ENCODE measurements at places on chromosomes 4 and X.

- DNase-seq = no peak
Measured at GRCh38 chr4:123564758-123565346, 168.3 kb downstream of the SPRY1 start.

- DNase-seq = no peak
Measured at GRCh38 chr4:164424846-164425245, 329.1 kb upstream of the SMIM31 start.

DNA sequence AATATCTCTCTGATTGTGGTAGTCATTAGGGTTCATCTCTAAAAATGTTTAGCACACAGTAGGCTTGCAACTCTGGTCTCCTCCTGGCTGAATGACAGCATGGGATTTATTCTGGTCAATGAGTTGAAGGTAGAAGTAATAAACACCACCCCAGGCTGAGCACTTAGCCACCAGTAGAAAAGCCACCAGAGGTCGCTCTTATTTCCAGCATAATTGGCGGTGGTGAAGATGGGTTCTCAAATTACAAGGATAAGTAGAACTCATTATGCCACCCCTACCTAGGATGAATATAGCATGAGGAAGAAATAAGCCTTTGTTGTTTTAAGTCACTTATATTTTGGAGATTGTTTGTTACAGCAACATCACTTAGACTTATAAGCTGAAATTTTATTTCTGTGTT is 302.7 kb downstream of the GPM6A start:
- no peak for DNase-seq

- DNase-seq = no peak
Measured at GRCh38 chr4:139738846-139739613, 73.4 kb downstream of the MGST2 start.

DNA sequence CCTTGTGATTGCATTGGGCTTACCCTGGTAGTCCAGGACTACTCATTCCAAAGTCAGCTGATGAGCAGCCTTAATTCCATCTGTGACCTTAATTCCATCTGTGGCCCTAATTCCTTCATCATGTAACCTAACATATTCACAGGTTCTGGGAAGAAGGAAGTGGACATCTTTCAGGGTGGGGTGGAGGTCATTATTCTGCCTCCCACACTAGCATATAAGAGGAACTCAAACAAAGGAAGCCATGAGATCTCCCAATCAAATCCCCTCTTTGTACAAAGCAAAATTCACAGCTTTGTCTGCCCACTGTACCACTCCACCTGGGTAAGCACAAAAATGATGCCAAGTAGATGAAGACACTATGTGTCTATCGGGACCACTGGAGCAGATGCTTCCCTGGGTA is 87.3 kb downstream of the SLC2A9 start:
- no peak for DNase-seq

DNA sequence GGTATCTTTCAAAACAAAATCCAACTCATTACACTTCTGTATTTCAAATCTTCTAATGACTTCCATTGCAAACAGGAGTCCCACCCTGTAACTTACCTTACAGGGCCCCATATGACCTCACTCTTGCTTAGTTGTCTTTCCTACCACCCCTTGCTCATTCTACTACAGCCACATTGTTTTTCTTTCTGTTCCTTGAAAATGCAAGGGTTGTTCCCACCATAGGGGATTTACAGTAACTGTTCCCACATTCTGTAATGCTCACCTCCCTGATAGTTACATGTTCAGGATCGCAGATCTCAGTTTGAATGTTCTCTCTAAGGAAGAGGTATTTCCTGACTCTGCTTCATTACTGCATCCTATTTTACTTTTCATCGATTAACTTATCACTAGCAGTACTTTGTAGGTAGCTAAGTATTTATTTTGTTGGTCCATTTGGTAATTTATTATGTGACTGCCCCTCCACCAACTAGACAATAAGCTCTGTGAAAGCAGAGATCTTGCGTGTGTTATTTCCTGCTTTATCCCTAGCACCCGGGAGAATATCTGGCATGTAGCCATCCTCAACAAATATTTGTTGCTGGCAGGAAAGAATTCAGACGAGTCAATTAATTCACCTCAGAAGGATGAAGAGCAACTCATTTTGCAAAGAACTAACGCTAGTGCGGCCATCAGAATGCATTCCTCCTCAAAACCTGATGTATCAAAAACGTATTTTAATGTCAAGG is 21.4 kb downstream of the MAOB start:
- no peak for DNase-seq

- DNase-seq = no peak
Measured at GRCh38 chr4:126777649-126778048, 855.1 kb upstream of the INTU start.

DNA sequence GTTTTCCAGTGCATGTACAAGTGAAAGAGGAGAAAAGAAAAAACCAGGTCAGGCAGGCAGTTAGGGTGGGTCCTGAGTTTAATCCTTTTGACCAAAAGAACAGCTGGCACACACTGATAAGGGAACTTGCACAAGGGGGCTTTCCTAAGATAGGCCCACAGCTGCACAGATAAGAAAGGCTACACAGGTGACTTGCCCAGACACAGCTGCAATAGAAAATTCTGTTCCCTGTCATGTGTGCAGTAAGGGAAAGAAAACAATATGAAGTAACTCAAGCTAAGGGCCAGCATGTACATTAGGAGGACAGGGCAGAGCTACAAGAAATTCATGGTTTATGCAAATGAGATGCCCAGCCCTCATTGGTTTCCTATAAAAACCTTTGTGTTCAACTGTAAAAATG is 32.9 kb downstream of the LUZP4 start:
- DNase-seq = no peak

GRCh38 chr4:152965611-152966010 is 29.5 kb downstream of the FHDC1 start:
- DNase-seq = no peak

GRCh38 chrX:38804682-38805431 is 3.6 kb downstream of the MID1IP1 start:
- DNase-seq = peak; percentile 35

DNA sequence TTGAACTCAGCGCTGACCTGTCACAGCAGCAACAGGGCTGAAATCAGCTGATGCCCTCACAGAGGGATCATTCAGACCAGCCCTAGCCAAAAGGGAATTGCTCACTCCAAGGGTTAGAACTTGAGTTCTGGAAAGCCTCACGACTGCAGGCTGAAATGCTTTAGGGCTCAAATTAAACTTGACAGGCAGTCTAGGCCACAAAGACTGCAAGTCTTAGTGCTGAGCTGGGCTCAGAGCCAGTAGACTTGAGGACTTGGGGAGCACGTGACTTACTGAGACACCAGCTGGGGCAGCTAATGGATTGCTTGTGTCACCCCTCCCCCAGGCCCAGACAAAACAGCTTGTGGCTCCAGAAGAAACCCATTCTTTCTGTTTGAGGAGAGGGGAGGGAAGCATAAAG is 119.0 kb upstream of the SLC6A14 start:
- no peak for DNase-seq

GRCh38 chrX:41922431-41923151 is 763 bp downstream of the CASK start:
- peak; percentile 15 for DNase-seq

Data from stimulated activated naive CD4-positive, alpha-beta T cell treated with Interleukin-2 at 50 U/mL for 16 hours (primary cell).